ENCODE measurements at places on chromosomes 3 and 15.
A peak's percentile ranks its signal among the peaks of the same experiment; 100 is the strongest.

- H3K4me1 ChIP-seq: peaks cover 11% of the 10 kb centered on the region
- no peak overlapping the region for H3K27ac ChIP-seq
- H3K4me3 ChIP-seq: no peak overlapping the region
- DNase-seq: no peak
These were observed 171.1 kb downstream of the KCNAB1 start for GRCh38 chr3:156291272-156292123.

DNA sequence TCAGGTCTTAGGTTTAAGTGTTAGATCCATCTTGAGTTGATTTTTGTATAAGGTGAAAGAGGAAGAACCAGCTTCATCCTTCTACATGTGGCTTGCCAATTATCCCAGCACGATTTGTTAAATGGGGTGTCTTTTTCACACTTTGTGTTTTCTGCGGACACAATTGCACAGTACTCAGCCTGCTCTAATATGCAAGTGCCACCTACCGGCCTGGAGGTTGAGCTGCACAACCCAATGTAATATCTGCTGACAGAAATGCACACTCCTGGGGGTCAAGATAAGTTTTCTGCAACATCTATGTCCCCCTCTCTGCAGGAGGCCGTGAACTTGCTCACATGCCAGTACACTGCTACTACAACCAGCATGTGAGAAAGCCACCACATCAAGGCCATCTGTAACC lies 791.9 kb upstream of the ROBO1 start:
- no peak overlapping the region for H3K4me3 ChIP-seq
- no peaks in the 10 kb centered on the region for H3K27me3 ChIP-seq
- DNase-seq: no peak
- no peaks in the 10 kb centered on the region for H3K36me3 ChIP-seq
- no peak overlapping the region for H3K27ac ChIP-seq

GRCh38 chr3:29700256-29700655 lies 419.4 kb downstream of the RBMS3 start:
- no peaks in the 10 kb centered on the region for H3K4me1 ChIP-seq
- H3K27ac ChIP-seq: no peak overlapping the region
- H3K27me3 ChIP-seq: no peaks in the 10 kb centered on the region
- no peak overlapping the region for H3K4me3 ChIP-seq
- H3K36me3 ChIP-seq: no peaks in the 10 kb centered on the region
- DNase-seq: no peak

DNA sequence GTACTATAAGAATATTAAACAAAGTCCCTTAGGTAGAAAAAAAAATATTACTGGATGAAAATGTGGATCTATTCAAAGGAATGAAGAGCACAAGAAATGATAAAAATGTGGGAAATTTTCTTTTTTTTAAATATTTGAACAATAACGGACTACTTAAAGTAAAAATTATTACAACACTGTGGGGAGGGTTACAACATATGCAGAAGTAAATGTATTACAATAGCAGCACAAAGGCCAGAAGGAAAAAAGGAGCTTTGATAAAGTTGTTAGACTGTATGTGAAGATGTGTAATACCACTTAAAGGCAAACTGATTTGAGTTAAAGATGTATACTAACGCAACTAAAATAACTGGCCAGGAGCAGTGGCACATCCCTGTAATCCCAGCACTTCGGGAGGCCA lies 427.1 kb downstream of the SHQ1 start:
- H3K27me3 ChIP-seq: no peaks in the 10 kb centered on the region
- H3K27ac ChIP-seq: no peak overlapping the region
- H3K4me3 ChIP-seq: no peak overlapping the region
- H3K4me1 ChIP-seq: peaks cover 2% of the 10 kb centered on the region
- H3K36me3 ChIP-seq: no peaks in the 10 kb centered on the region
- DNase-seq: no peak

GRCh38 chr15:57635300-57635909 lies 43.7 kb downstream of the MYZAP start:
- DNase-seq: no peak
- no peak overlapping the region for H3K27ac ChIP-seq
- no peaks in the 10 kb centered on the region for H3K4me1 ChIP-seq
- H3K4me3 ChIP-seq: no peak overlapping the region
- no peaks in the 10 kb centered on the region for H3K27me3 ChIP-seq
- no peaks in the 10 kb centered on the region for H3K36me3 ChIP-seq

DNA sequence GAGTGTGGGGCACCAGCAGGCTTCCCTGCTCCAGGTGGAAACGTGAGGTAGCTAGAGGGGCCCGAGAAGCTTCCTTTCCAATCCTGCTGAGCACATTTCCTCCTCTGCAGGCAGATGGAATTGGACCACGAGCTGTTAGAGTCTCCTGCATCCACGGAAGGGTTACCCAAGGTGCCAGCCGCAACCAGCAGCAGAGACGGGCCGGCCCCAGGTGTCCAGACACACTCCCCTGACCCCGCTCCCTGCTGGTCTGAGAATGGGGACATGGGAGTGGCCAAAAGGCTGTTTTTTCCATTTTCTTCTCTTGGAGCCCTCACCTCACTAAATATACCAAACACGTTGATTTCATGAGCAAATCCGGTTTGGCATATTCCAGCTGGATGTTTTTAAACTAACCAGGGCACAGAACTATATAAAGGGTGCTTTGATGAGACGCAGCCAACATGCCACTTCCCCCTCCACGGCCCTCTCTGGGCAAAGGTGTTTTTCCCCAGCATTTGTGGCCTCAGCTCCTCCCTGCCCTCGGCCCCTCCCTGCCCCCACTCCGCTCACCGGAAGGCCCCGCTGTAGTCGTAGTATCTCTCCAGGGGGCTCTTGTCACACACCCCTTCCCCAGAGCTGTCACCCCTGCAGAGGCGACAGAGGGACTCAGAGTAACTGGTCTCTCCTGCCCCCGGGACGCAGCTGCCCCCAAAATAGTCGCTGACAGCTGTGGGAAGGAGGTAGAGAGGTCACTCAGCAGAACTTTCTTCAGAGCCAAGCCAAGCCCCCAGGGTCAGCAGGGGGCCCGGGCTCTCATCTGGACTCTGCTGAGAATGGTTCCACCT lies 7.0 kb downstream of the MELTF start:
- DNase-seq: peak; percentile 45
- H3K4me1 ChIP-seq: peaks cover 27% of the 10 kb centered on the region
- no peak overlapping the region for H3K27ac ChIP-seq

DNA sequence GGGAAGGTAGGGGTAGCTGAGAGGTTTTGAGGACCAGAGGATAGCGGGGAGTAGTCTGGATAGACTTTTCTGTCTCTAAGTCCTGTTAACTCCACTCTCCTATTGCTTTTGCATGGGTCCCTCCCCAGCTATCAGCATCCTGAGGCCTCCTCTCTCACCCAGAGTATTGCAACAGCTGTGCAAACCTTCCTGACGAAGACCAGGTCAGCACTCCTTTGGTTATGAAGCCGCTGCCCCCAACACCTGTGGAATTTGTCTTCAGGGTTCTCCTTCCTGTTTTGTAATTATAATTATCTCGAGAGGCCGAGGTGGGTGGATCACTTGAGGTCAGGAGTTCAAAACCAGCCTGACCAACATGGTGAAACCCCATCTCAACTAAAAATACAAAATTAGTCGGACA lies 24.8 kb downstream of the TYRO3 start:
- H3K27me3 ChIP-seq: peaks cover 57% of the 10 kb centered on the region
- no peak overlapping the region for H3K4me3 ChIP-seq
- H3K36me3 ChIP-seq: no peaks in the 10 kb centered on the region
- DNase-seq: no peak
- H3K27ac ChIP-seq: no peak overlapping the region
- H3K4me1 ChIP-seq: peaks cover 4% of the 10 kb centered on the region

GRCh38 chr3:76387000-76387399 lies 601.7 kb upstream of the ZNF717 start:
- no peak overlapping the region for H3K4me3 ChIP-seq
- no peaks in the 10 kb centered on the region for H3K4me1 ChIP-seq
- H3K36me3 ChIP-seq: no peaks in the 10 kb centered on the region
- no peaks in the 10 kb centered on the region for H3K27me3 ChIP-seq

GRCh38 chr3:9725775-9726515 lies 5.6 kb upstream of the BRPF1 start:
- no peaks in the 10 kb centered on the region for H3K36me3 ChIP-seq
- no peak overlapping the region for H3K27ac ChIP-seq
- H3K4me1 ChIP-seq: peaks cover 4% of the 10 kb centered on the region

- H3K4me1 ChIP-seq: no peaks in the 10 kb centered on the region
- H3K27me3 ChIP-seq: no peaks in the 10 kb centered on the region
- no peaks in the 10 kb centered on the region for H3K36me3 ChIP-seq
- no peak for DNase-seq
These were observed 245.7 kb upstream of the CHRM5 start for GRCh38 chr15:33722673-33723015.

DNA sequence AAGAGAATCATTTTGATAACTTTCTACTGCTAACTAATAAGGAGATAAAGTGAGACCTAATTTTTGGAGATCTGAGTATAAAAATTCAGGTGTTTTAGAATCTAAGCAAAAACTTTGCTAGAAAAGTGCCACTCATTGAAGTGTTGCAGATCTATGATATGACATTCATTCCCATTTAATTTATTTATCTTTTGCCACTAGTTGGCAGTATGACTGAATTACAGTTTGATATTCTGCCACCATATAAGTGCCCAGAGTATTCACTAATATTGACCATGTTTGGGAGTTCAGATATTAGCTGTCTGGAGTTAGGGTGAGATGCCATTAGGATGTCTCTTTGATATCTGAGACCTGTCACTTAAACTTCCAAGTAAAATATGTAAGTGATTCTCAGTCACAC lies 251.3 kb upstream of the GBE1 start:
- no peak overlapping the region for H3K27ac ChIP-seq
- no peaks in the 10 kb centered on the region for H3K4me1 ChIP-seq
- H3K36me3 ChIP-seq: no peaks in the 10 kb centered on the region

DNA sequence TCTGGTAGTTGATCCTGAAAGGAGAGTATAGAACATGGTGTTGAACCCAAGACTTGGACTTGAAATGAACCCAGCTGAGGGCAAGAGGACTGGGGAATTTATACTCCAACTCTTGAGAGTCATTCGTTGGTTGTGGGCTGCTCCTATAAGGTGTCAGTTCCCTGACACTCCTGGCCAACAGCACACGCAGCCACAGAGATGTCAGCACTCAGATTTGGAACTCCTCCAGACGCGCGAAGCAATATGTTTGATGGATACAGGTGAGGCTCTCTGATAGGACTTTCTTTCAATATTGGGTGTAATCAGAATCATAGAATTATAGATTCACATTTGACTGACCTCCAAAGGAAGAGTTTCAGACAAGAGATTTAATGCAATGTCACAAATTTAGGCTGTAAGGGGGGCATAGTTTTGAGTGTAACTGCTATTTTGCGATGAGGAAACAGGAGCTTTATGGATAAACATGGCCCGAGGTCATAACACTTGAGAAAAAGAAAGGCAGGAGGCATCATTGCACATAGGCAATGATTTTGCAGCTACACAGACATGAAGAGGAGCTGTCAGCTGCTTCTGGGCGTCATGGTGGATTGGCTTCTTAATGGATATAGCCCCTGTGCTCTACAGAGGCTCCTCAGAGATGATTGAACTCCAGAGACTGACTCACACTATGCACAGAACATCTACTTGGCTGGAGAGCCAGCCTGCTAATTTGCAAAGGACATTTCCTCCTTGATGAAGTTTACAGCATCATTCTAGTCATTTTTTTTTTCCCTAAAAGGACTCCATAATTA lies 569.2 kb upstream of the RGMA start:
- H3K4me3 ChIP-seq: no peak overlapping the region
- no peaks in the 10 kb centered on the region for H3K36me3 ChIP-seq
- H3K4me1 ChIP-seq: no peaks in the 10 kb centered on the region
- no peak overlapping the region for H3K27ac ChIP-seq

DNA sequence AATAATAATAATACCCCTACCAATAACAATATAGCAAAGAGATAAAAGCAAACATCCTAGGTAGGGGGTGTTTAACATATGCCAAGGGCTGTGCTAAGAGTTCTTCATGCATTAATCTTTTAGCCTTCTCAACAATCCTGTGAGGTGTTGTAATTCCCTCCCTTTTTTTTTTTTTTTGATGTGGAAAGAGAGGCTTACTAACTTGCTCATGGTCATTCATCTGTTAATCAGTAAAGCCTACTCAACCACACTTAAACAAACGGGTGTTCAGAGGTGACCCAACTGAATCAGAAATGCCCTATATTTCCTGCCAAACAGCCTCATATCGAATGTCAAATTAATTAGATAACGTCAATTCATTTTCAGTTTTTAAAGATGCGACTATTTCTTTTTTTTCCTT lies 232.1 kb downstream of the CTNNB1 start:
- no peaks in the 10 kb centered on the region for H3K4me1 ChIP-seq
- no peak for DNase-seq
- no peaks in the 10 kb centered on the region for H3K27me3 ChIP-seq
- H3K4me3 ChIP-seq: no peak overlapping the region
- H3K36me3 ChIP-seq: no peaks in the 10 kb centered on the region

- no peak overlapping the region for H3K4me3 ChIP-seq
- no peaks in the 10 kb centered on the region for H3K4me1 ChIP-seq
- H3K27me3 ChIP-seq: peaks cover 6% of the 10 kb centered on the region
- H3K36me3 ChIP-seq: no peaks in the 10 kb centered on the region
- DNase-seq: no peak
These were observed 164.5 kb downstream of the MEGF11 start for GRCh38 chr15:66089049-66089448.

GRCh38 chr15:70328679-70329115 lies 231.0 kb upstream of the TLE3 start:
- H3K36me3 ChIP-seq: no peaks in the 10 kb centered on the region
- H3K27ac ChIP-seq: no peak overlapping the region
- H3K27me3 ChIP-seq: no peaks in the 10 kb centered on the region
- peaks cover 26% of the 10 kb centered on the region for H3K4me1 ChIP-seq

DNA sequence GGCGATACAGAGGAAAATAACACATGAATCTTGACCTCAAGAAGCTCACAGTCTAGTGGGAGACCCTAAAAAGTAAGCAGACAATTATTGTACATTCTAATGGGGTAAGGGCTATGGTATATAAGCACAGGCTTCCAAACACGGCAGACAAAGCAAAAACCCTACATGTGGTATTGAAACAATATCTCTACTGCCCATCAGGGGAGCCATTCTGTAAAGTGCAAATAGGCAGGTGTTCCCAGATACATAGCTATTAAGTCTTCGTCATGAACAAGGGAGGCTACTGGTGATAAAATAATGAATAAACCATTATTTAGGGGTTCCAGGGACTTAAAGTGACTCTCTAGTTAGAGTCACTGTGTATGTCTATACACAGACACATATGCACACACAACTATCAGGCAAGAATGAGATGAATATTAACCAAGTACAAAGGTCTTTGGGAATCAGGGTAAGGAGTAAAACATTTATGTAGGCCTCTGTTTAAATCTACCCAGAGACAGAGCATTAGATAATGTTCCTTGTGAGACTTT lies 38.7 kb upstream of the ASB14 start:
- H3K36me3 ChIP-seq: no peaks in the 10 kb centered on the region
- H3K4me3 ChIP-seq: no peak overlapping the region
- no peaks in the 10 kb centered on the region for H3K27me3 ChIP-seq
- no peaks in the 10 kb centered on the region for H3K4me1 ChIP-seq

GRCh38 chr3:170368921-170369320 lies 11.4 kb downstream of the SKIL start:
- DNase-seq: no peak
- no peak overlapping the region for H3K27ac ChIP-seq
- H3K27me3 ChIP-seq: no peaks in the 10 kb centered on the region
- H3K4me3 ChIP-seq: no peak overlapping the region

- H3K27me3 ChIP-seq: no peaks in the 10 kb centered on the region
- no peak overlapping the region for H3K4me3 ChIP-seq
- DNase-seq: no peak
- H3K36me3 ChIP-seq: no peaks in the 10 kb centered on the region
These were observed 271.7 kb upstream of the LRRC3B start for GRCh38 chr3:26350853-26351252.
